Hematopoietic multipotent progenitor cell treated with erythropoietin and hydrocortisone succinate and interleukin-3 and kit ligand, for 15 days (in vitro differentiated cells): ENCODE measurements at places on chromosomes 11 and 22.

DNA sequence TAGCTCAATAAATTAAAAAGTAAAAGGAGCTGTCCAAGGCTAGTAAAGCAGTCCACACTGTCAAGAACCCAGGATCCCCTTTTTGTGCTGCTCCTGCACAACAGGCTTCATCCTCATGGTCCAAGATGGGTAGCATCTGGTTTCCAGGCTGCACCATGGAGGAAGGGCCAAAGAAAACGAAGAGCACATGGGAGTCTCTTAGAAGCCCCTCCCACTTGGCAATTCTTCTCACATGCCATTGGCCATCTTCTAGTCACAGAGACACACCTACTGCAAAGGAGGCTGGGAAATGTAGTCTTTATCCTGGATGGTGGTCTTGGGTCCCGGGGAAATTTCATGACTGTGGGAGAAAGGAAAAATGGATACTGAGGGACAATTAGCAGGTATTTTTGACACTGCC lies 37.8 kb downstream of the PRR5L start:
- DNase-seq = peak; percentile 5

DNA sequence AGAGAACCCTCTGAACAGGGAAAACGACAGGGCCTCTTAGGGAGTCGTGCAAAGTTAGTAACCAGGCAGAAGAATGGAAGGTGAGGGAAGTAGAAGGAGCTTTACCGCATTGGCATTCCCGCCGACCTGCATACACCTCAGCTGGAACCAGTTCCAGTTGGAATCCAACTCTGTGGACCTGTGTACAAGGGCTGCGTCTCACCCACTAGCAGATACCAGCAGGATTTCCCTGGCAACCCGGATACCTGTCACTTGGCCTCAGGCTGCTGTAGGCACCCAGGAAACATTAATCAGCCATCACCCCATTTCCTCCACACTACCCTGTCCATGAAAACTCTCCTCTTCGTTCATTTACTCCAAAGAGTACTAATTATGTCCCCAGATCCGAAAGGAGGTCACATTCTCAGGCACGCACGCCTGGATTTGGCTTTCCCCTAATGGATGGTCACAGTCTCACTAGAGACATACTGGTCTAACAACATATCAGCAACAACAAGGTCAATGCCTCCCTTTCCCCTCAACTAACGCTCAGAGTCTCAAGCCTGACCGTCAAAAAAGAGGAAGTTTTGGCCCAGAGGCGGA lies 842 bp downstream of the ARFGAP2 start:
- no peak for DNase-seq

DNA sequence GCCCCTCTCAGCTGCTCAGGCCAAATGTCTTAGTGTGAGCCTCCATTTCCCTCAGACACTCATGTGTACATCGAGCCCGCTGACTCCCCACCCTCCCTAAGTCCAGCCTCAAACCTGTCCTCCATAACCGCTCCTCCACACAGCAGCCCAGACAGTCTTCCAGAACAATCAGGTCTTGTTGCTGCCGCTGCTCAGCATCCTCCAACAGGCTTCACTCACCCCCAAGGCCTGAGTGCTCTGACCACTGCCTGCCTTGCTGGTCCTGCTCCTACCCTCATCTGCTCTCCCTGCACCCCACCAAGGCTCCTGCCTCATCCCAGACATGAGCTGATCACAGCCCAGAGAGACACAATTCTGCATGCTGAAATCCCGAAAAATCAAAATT lies 17.1 kb downstream of the PSMD13 start:
- no peak for DNase-seq

DNA sequence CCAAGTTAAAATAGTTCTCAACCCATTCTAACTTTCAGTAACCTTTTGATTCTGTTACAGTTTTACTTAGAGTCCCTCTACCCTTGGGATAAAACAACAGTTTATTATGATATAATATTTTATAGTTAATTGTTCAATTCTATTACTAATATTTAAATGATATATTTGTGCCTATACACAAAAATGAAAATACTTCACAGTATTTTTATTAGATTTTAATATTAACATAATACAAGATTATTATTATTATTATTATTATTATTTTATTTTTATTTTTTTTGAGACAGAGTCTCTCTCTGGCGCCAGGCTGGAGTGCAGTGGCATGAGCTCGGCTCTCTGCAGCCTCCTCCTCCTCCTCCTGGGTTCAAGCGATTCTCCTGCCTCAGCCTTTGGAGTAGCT lies 416.7 kb downstream of the NTM start:
- DNase-seq = no peak

- DNase-seq = no peak
Measured at GRCh38 chr22:49272546-49273125, 555.0 kb downstream of the BRD1 start.

DNA sequence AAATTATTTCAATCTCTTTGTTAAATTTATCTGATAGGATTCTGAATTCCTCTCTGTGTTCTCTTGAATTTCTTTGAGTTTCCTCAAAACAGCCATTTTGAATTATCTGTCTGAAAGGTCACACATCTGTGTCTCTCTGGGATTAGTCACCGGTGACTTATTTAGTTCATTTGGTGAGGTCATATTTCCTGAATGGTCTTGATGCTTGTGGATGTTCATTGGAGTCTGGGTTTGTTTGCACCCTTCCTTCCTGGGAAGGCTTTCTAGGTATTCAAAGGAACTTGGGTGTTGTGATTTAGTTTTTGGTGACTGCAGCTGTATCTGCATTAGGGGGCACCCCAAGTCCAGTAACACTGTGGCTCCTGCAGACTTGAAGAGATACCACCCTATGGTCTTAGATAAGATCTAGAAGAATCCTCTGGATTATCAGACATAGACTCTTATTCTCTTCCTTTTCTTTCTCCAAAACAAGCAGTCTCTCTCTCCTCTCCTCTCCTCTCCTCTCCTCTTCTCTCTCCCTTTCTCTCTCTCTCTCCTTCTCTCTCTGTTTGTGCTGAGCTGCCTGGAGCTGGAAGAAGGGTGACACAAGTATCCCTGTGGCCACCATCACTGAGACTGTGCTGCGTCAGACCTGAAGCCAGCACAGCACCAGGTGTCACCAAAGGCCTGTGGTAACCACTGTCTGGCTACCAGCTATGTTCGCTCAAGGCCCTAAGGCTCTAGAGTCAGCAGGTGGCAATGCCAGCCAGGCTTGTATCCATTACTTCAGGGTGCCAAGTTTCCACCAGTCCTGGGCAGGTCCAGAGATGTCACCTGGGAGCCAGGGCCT lies 3.3 kb upstream of the HEPN1 start:
- DNase-seq = no peak

GRCh38 chr22:33639588-33640254 lies 280.6 kb downstream of the LARGE1 start:
- DNase-seq = no peak

DNA sequence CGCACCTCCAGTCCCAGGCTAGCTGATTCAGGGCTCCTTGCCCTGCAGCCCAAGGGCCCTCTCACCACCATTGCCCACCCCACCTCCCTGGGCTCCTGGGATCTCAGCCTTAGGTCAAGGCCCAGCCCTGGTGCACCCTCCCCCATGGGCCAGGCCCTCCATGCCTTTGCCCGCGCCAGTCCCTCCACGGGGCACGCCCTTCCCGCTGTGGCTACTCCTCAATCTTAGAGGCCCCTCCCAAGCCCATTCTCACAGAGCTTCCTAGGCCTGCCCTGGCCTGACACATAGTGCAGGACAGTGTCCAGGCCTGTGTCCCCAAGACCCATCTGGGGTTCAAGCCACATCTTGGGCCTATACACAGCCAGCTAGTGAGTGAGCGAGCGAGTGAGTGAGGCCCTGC lies 6.9 kb downstream of the GP1BB start:
- DNase-seq = no peak

DNA sequence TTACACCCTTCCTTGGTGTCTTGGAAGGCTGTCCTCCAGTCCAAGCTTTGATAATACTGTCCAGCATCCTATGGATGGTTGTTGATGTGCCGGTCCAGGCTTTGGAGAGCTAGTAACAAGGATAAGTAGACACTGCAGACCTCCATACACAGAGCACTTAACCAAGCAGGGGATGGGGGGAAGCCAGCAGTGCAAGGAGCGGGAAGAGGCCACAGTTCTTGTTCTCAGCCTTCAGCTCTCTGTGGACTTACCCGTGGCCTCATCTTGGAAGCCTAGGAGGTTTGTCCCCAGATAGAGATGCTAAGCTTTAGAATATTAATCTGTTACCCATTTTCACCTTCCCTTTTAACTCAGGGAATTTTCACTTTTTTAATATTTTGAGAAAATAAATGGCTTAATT lies 30.9 kb upstream of the ZC3H12C start:
- no peak for DNase-seq

DNA sequence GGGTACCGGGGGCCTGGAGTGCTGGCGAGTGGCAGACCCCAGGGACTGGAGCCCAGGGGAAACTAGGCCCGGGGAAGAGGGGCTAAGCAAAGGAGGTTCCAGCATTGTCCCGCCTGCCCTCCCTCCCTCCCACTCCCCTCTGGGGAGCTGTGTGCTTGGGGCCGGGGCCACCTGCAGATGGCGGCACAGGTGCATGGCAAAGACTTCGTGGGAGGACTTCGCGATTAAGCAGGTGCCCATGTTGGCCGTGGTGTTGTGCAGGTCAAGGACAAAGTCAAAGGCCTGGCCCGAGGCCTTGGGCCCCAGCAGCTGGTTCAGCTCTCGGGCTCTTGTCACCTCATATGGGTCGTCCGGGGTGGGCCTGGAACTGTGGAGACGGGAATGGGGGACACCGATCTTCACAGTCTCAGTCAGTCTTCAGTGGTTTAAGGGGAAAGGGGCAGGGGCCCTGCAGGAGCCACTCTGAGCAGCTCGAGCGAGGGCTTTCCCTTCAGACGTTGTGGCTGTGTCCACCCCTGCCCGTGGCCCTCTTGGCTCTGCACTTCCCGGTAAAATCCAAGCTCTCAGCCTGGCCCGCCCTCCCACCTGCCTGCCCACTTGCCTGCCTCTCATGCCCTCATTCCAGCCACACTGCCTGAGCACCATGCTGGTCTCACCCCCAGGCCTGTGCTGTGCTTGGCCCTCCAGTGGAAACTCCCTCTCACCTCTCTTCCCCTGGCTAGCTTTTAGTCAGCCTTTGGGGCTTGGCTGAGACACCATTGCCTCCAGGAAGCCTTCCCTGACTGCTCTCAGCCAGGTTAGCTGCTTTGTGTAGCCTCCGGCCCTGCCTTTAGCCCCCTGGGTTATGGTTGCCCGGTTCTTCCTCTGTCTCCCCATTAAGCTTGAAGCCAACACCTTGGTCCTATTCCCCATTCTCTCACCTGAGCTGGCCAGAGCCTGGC lies 4.7 kb downstream of the ACY3 start:
- no peak for DNase-seq

DNA sequence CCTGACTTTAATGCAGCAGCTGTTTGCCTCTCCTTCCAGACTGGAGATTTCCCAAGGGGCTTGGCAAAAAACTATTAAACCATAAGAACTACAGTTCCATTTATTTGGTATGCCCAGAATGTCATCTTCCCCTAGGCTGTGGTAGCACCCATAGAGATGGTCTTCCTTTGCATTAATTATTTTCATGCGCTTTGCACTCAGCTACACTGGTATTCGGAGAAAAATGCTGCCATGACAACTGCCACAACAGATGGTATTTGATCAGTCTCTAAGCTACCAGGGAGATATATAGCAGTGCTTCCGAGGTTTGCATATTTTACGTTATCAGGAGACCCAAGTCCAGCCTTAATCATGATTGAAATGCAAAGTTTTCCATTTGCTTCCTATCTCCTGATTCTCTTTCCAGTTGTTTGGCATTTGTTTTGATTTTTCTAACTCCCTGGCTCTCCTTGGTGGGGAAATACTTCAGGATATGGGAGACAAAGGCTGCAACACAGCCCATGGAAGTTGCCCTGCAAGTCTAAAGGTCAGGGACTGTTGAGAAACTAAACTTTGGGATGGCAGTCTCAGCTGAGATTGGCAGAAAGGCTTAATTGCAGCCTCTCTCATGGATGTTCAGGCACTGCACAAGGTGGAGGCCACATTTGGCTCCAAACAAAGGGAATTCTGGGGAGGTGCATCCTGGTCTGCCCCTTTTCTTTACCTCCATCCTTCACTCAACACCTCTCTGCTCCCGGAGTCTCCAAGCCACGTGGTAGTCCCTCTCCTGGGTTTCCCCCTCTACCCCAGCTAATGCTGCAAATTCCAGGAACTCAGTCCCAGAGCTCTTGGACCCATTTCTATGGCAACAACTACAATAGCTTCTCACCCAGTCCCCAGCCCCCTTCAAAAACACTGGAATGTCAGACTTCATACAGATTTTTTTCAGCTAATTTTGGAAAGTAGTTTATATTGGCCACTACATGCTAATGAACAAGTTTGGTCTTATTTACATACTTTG lies 151.8 kb downstream of the NAV2 start:
- DNase-seq = no peak

DNA sequence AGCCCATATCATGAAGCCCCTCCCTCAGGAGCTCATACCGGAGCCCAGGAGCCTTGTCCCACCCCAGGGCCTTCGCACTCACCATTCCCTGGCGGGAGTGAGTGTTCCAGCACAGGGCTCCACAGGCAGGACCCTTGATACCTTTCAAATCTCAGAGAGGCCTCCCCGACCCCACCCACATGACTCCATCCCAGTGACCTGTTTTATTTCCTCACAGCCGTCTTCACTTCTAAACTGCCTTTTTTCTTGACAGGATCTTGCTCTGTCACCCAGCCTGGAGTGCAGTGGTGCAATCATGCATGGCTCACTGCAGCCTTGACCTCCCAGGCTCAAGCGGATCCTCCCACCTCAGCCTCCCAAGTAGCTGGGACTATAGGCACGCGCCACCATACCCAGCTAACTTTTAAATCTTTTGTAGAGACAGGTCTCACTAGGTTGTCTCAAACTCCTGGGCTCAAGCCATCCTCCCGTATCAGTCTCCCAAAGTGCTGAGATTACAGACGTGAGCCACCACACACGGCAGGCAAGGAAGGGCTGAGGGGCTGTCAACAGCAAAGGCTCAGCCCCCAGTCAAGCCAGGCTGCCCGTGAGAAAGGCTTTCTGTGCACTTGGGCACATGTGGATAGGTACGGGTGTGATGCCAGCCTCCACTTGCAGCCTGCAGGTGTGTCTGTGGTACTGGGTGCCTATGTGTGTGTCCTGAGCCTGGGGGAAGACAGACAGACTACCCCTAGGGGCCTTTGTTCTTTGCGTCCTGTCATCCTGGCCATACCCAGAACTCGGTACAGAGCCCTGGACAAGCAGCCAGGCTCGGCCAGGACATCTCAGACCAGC lies 9.3 kb downstream of the RPL3 start:
- DNase-seq = no peak

DNA sequence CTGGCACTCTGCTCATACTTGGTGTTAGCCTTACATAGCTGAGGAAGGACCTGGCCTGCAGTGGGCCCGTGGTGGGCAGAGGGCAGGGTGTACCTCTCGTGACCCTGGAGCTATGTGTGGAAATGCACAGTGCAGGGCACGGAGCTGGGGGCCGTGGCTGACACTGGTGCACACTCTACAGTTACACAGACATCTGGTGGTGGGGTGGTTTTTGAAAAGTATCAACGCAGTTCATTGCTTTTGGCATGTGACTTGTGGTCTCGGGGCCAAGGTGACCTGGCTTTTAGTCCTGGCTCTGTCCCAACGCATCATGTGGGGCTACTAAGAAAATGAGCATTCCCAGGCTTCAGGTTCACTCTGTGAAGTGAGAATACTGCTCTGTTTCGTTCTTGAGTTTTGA lies 553.6 kb downstream of the NTM start:
- no peak for DNase-seq

- DNase-seq = no peak
Measured at GRCh38 chr11:109983358-109983757, 109.8 kb upstream of the ZC3H12C start.
